RPMI8226 (cell line): ENCODE measurements at places on chromosomes 5 and 9.

GRCh38 chr5:151038801-151039238 lies 18.4 kb downstream of the GPX3 start:
- DNase-seq: no peak

GRCh38 chr5:148491793-148492184 lies 108.0 kb downstream of the FBXO38 start:
- DNase-seq: no peak

GRCh38 chr5:105762728-105763127 lies 1908.0 kb downstream of the EFNA5 start:
- DNase-seq: no peak

DNA sequence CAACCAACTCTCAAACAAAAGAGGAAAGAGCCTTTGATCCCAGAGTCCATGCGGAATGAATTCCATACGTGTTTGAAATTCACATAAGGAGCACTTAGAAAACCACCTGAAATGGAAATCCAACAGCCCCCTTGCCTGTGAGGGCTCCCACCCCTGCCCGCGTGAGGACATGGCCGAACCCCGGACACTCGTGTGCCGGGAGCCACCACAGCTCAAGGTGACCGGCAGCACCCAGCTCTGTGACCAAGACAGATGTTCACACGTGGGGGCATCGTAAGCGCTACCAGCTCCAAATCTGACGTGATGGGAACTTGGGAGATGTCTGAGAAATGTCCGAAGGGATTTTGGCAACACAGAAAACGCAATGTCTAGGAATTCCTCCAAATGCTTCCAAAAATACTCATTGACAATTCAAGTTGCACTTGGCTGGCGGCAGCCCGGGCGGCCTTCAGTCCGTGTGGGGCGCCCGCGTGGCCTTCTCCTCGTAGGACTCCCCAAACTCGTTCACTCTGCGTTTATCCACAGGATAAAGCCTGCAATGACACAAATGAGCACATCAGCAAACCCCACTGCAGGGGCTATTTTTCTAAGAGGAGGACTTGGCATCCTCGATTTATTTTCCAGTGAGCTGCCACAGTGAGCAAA lies 23.2 kb upstream of the TERT start:
- DNase-seq: no peak

GRCh38 chr9:133782157-133783130 lies 44.3 kb upstream of the SARDH start:
- peak; percentile 82 for DNase-seq

- no peak for DNase-seq
These were observed 50.8 kb downstream of the AMBP start for GRCh38 chr9:114027159-114027862.

GRCh38 chr9:469672-470551 lies 255.2 kb downstream of the DOCK8 start:
- DNase-seq: peak; percentile 90

GRCh38 chr5:83972236-83972635 lies 251.6 kb upstream of the HAPLN1 start:
- DNase-seq: no peak

DNA sequence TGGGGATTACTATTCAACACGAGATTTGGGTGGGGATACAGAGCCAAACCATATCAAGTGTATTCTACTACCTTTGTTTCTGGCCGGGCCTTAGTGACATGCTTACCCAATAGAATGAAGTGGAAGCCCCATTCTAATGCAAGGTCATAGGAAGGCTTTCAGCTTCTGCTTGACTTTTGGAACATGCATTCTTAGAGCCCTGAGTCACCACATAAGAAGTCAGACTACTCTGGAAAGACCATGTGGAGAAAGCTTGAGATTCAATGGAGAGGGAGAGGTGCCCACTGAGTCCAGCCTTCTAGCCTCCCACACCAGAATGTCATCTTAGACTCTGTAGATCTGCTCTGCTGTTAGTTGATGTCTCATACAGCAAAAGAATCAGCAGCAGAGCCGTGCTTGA lies 155.7 kb upstream of the FBN2 start:
- DNase-seq: no peak

DNA sequence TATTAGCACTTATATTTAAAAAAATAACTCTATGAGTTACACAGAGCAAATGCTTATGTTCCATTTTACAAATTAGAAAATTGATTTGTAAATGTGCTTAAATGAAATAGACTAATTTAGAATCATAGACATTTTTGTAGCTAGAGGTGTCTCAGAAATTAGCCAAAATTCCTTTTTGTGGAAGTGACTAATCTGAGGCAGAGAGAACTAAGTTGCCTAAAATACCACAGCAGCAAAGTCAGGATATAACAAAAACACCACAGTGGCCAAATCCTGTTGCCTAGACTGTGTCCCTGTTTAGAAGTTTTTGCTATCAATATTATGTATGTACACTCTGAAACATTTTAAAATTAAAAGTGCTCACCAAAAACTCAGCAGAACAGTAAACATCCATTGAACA lies 18.7 kb downstream of the ADAMTSL1 start:
- DNase-seq: no peak

GRCh38 chr9:116030517-116030916 lies 123.1 kb upstream of the PAPPA start:
- no peak for DNase-seq

- DNase-seq: no peak
These were observed 267.7 kb upstream of the SMARCA2 start for GRCh38 chr9:1747417-1747967.

DNA sequence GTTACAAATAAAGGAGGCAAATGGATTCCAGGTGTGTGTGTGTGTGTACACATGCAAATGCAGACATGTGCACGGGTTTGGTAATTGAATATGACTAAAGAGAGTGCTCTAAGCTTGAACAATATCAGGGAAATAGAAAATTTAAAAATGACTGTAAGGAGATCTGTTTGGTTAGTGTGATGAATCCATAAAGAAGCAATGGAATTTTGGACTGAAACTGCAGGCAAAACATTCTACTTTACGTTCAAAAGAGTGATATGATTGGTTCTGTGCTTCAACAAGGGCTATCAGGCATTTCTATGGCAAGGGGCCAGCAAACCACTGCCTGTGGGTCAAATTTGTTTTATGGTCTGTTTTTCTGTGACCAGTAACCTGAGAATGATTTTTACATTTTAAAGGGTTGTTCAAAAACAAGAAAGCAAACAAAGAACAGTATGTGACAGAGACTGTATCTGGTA lies 332.8 kb upstream of the KLF9 start:
- no peak for DNase-seq

- DNase-seq: no peak
These were observed 95.1 kb downstream of the ARL15 start for GRCh38 chr5:54215233-54215736.

DNA sequence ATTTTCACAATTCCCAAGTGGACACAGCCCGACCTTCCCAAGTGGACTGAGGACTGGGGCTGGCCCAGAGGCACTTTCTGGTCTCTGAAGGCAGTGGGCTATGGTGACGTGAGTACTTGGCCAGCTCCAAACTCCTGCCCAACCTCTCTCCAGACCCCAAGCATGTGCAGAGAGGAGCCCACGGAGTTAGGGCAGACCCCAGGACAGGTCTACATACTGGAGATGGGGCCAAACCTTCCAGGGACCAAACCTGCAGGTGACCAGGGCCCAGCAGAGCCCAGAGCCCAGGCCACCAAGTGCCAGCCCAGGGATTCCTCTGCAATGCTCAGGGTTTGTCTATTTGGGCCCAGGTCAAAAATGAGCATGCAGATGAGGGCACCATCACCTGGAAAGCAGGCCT lies 15.3 kb downstream of the BRD3 start:
- DNase-seq: no peak

DNA sequence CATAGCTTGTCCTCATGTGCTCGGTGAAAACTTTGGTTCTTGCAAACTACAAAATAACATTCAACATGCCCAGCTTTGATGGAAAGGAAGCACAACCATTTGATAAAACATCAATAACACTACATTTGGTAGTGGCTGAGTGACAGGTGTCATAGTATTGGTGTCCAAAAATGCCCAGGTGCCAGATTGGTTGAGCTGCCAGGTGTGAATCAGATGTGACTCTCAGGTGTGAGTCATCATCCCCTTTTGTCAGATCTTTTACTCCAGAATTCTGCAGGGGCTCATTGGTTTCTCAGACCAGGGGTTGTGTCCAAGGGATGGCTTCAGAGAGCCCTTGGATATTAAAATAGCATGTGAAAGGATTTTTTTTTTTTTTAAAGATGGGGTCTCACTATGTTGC lies 22.5 kb upstream of the POMT1 start:
- no peak for DNase-seq

GRCh38 chr9:131657456-131657855 lies 82.4 kb downstream of the RAPGEF1 start:
- no peak for DNase-seq

DNA sequence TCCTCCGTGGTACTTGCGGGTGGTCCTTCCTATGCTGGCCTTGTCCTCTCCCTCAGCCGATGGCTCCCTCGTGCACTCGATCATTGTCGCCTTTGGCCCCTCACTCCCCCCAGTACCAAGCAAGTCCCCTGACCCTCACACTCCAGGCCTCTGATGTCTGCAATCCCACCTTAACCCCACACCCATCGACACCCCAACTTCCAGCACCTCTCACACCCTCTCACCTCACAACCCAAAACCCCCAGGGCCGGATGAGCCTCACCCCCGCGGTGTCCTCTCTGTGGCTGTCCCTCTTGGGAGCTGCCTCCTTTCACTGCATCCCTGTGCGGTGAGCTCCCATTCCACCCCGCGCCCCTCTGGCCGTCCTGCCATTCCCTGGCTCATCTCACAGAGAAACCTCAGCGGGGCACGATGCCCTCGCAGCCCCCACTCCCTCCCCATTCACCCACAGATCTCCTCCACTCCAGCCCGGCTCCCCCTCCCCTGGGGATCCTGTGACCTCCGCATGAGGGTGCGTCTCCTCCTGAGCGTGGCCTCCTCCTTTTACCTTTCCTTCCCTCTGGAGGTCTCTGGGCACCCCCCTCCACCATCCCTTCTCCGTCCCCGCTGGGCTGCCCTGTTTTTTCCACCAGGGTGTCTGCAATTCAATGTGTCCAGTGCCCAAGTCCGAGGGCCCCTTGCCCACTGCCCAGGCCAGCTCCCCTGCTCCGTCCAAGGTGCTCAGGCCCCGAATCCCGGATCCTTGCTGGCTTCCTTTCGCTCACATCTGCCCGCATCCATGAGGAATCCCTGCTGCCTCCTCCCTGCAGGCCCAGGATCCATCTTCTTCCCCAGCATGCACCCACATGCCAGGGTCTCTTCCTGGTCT lies 15.8 kb upstream of the RNU6ATAC start:
- no peak for DNase-seq

DNA sequence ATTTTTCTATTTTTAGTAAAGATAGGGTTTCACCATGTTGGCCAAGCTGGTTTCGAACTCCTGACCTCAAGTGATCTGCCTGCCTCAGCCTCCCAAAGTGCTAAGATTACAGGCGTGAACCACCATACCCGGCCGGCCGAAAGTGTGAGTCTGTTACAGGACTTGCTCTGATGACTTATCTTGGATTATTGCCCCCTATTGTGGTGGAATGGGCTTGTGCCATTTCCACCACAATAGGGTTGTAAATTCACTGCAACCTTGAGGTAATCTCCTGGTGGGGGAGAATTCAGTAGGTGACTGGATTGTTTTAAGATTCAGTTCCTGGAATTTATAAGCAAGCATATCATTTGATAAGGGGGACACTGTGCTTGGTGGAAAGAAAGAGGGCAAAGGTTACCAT lies 15.0 kb upstream of the HMGCR start:
- no peak for DNase-seq

DNA sequence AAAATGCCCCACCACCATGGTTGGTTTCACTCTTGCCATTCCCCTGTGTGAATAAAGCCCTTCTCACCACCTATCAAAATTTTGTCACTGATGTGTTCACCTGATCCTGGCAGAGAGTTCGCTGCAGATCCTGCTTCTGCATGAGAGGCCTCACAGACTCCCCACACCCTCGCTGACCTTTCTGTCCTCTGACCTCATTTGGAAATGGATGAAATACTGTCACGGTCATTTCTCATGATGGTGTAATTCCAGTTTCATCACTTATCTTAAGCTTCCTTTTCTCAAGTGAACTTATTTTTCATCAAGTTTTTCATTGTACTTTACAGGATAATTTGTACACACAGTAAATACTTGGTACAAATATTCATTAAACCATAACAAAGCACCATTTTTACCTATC lies 131.3 kb downstream of the FRMD3 start:
- no peak for DNase-seq

DNA sequence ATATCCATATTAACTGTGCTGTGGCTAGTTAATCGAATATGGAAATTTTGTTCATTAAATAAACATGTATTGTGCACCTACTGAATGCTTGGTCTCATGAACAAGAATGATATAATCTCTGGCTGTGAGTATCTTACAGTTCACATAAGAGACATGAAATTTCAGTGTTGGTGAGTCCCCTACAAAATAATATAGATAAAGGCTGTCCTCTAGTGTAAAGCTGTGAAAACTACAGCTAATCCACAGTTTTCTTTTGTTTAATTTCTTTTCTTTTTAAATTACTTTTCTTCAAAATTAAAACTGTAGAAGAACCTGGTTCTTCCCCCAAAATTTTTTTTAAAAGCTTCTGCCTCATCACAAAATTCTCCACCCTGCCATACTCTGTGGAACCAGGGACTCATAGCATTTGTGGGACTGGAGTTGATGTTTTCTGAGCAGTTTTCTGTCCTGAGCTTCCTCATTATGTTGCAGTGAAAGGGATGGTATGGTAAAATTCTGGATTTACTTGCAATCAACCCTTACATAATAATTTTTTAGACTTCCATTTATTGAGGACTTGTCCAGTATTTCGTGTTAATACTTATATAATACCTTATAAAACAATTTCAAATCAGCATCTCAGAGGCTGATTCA lies 135.0 kb downstream of the STK32A start:
- DNase-seq: no peak

DNA sequence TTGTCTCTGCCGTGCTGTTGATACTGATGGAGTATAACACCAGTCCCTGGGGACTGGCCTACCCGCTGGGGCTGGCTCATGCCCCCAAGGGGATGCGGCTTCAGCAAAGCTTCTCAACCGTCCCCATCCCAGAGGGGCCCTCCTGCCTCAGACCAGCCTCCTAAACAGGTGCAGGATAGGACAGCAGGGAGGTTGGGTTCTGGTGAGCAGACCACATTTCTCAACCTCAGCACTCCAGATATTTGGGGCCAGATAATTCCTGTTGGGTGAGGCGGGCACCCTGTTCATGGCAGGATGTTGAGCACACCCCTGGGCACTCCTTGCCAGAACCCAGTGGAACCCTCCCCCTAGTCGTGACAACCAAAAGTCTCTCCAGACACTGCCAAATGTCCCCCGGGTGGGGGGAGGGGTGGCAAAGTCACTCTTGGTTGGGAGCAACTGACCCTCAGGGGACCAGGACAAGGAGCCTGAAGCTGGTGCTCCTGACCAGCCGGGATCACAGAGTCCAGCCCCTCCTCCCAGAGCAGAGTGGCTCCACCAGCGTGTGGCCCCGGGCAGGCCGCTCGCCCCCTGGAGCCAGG lies 107.8 kb downstream of the ZNF354C start:
- no peak for DNase-seq
